ENCODE measurements at places on chromosomes 2 and 18.
A peak's percentile ranks its signal among the peaks of the same experiment; 100 is the strongest.

- DNase-seq: no peak
These were observed 47.9 kb downstream of the RAB3GAP1 start for GRCh38 chr2:135099802-135100483.

- no peak for DNase-seq
These were observed 24.4 kb downstream of the RPL37A start for GRCh38 chr2:216522892-216523502.

- DNase-seq: no peak
These were observed 1.4 kb upstream of the MBD1 start for GRCh38 chr18:50282521-50283335.

DNA sequence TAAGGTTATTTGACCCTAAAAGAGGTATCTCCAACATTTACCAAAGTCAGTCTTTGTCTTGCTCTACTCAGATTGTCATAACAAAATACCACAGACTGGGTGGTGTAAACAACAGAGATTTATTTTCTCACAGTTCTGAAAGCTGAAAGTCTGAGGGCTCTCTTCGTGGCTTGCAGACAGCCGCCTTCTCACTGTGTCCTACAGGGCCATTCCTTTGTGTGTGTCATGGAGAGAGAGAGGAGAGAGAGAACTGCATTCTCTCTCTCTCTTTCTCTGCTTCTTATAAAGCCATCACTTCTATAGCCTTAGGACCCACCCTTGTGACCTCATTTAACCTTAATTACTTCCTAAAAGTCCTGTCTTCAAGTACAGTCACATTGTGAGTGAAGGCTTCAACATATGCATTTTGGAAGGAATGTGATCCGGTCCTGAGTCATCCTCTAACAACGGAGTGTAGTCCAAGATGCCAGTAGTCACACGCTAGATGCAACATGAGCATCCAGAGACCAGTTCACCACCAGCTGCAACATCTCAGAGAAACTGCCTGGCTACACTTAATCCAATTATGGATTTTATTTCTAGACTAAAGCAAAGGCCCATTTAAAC is 130.2 kb downstream of the CD226 start:
- DNase-seq: no peak

DNA sequence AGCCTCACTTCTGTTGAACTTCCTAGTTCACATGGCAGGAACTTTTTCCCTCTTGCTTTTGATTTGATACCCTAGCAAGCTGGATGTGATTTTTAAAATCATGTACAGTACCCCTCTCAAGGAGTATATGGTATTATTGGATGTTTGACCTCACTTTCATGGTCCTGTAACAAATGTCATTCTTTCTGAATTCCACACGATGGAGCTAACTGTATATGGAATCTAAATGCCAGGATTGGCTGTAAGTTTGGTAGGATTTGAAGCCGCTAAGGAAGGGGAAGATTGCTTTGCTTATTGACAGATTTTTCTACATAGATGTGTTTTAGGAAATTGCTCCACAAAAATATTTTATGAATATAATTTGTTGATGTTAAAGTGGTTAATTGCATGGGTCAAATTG is 18.3 kb downstream of the MAIP1 start:
- peak; percentile 57 for DNase-seq

DNA sequence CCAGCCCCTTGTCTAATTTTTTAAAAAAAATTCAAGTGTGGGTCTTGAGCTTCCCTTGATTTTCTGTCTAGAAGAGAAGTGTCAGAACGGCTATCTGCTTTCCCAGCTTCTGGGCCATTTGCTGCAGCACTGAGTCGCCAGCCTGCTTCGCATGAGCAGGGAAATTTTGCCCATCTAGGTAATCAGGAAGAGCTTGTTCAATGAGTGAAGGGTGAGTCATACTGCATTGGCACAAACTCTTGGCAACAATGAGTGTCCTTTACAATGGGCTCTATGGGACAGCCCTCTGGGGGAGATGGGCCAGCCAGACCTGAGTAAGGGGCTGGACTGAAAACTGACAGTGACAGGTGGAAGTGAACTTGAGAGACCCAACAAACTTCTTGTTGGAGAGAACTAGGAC is 2.4 kb upstream of the RNF144A start:
- DNase-seq: no peak

- DNase-seq: no peak
These were observed 48.7 kb upstream of the LRATD1 start for GRCh38 chr2:14583802-14584201.

DNA sequence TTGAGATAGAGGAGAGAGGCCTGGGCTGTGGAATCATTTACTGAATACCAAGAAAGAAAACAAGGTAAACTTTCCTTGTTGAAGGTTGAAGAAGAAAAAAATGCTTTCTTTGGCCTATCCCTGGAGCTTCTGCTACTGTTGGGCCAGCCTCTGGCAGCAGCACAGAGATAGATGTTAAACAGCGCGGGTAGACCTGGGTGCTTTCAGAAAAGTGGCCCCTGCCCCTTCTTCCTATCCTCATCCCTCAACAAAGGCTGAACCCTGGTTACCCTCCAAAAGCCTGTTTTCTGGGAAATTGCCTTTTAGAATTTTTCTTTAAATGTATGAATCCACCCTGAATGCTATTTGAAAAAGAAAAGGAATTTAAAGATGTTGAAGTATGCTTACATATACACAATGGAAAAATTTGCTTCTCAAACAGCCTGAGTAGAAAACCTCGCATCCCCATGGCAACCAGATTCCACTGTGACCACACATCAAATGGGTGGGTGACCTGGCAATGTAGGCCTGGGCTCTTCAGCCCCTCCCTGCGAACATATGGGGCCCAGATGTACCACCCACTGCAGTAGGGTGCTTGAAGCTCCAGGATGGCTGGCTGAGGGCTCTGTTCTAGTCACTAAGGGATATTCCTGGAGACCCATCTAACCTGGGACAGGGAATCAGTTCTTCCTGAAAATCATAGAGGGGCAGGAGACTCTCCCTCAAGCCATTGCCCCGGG is 23.4 kb upstream of the CHRNA1 start:
- DNase-seq: peak; percentile 7

- DNase-seq: no peak
These were observed 171.5 kb downstream of the INO80D start for GRCh38 chr2:205914213-205915129.

GRCh38 chr2:213246497-213247281 is 37.6 kb upstream of the SPAG16 start:
- peak; percentile 59 for DNase-seq

DNA sequence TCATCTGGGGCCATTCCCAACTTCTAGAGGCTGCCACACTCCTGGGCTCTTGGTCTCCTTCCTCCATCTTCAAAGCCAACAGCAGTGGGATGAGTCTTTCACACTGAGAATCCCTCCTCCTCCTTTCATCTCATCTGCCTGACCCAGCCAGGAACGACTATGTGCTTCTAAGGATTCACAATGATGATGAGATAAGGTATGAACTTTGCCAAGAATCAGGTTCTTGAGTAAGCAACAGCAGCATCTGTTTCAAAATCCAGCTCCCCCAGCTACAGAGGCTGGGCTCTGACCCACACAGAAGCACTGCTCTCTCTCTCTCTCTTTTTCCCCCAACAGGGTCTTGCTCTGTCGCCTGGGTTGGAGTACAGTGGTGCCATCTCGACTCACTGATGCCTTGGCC is 46.4 kb downstream of the TIMM21 start:
- DNase-seq: no peak

DNA sequence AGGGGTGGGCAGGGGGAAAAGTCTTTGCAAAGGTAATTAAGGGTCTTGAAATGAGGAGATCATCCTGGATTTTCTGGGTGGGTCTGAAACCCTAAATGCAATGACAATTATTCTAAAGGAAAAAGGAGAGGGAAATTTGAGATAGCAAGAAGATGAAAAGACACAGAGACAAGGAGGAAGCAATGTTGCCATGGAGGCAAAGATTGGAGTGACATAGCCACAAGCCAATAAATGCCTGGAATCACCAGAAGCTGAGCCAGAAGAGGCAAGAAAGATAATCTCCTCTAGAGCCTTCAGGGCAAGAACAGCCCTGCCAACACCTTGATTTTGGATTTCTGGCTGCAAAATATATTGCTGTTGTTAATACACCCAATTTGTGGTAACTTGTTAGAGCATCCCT is 1246.3 kb upstream of the PIK3C3 start:
- no peak for DNase-seq
